ENCODE measurements at places on chromosomes 11 and 22.

DNA sequence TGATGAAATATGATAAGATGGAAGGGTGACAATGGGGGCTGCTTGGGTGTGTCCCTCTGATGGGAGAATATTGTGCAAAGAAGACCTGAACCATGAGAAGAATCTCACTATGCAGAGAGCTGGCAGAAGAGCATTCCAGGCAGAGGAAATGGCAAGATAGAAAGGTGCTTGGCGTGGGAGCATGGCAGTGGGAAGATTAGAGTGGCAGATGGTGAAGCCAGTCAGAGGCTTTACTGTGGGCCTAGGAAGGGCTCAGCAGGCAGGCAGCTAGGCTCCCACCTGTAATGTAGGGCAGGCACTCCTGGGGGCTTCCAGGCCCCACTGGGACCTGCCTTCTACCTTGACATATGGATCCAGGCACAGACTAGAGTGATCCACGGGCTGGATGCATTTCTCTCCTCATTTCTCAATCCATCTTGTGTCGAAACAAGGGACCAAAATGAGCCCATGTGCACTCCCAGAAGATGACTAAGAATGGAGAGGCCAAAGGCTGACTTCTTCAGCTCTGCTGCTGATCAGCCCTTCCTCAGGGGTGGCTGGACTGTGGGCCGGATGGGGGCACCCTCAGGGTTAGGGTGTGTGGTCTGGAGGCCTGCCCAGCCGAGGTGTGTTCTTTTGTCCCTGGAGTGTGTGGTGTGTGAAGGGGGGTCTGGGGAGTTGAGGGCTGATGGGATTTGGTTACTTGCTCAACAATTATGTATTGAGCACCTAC is 88.3 kb downstream of the TSPAN18 start:
- no peak for DNase-seq

- no peak for DNase-seq
Observed at GRCh38 chr11:106092446-106092845, 15.0 kb downstream of the AASDHPPT start.

- no peak for DNase-seq
Observed at GRCh38 chr11:296171-297050, 2.9 kb downstream of the IFITM5 start.

GRCh38 chr11:1916132-1916985 is 3.1 kb upstream of the TNNT3 start:
- no peak for DNase-seq

- no peak for DNase-seq
Observed at GRCh38 chr11:47288066-47288465, 18.1 kb downstream of the MADD start.

GRCh38 chr11:43905813-43906241 is 25.2 kb downstream of the ALKBH3 start:
- no peak for DNase-seq

- DNase-seq, result no peak
Observed at GRCh38 chr22:41288245-41288946, 2.4 kb upstream of the RANGAP1 start.

DNA sequence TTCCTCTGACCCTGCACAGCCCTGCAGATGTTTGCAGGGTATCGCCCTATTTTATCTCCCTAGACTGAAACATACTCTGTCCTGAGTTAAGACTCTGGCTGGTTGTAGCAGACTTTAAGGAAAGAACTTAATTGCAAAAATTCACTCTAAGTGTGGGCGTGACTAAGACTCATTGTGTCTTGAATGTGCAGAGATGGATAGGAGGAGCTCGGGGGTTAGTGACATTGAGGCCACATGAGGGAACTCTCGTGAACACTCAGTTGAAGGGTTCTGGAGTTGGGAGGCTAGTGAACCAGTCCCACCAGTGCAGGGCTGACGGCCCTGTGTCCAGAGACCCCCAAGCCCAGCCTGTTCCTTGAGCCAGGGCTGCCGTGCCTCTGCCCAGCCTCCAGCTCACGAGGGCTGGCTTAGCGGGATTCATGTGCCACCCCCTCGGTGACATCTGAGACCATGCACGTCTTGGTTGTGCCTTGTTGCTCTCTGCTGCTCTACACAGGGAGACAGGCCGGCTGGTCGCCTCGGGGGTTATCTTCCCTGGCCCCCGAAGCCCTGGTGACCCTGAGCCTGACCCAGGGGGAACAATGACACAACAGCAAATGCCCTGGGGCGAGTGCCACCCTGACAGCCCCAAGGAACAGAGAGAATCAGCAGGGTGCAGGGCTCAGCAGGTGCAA is 11.4 kb upstream of the TBX1 start:
- no peak for DNase-seq
